ENCODE measurements at places on chromosomes 12 and 14.

GRCh38 chr12:49014547-49014946 is 4.0 kb downstream of the PRKAG1 start:
- DNase-seq = no peak

DNA sequence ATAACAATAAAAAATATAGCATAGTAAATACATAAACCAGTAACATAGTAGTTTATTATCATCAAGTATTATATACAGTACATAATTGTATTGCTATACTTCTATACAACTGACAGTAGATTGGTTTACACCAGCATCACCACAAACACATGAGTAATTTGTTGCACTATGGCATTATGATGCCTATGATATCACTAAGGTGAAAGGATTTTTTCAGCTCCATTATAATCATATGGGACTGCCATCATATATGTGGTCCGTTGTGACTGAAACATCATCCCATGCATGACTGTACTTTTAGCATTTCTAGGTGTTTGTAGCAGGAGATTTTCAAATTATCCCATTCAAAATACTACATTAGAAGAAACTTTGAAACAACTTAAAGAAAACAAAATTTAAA is 77.8 kb downstream of the IFT81 start:
- DNase-seq = no peak

DNA sequence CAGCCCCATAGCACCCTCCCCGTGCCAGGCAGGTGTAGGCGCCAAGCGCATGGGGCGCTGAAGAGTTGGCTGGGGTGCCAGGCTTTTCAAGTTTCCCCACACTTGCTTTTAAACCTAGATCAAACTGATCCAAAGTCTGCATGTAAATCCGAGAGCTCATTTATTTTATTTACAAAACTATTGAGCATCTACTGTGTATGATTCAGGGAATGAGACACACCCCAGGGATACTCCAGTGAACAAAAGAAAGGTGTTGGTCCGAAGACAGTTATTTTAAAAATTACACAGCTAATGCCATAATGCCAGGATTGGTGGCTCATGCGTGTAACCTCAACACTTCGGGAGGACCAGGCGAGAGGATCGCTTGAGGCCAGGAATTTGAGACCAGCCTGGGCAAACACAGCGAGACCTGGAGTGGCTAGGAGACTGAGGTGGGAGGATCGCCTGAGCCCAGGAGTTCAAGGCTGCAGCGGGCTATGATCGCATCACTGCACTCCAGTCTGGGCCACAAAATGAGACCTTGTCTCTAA is 780 bp upstream of the SLC41A2 start:
- no peak for DNase-seq

DNA sequence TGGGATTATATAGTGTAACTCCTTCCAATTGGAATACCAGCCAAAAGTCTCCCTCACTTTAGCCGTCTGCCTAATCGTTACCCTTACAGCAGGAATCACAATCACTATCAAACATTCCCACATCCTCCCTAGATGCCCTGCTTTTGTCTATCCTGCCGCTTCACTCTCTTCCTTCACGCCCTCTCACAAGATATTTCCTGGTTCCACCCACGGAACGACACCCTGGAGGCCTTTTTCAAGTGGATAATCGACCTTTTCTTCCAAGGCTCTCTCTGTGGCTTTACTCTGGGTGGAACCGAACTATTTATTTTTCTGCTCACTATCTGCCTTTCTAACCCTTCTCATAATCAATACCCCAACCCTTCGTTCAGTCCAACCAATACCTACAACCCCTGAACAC is 58.9 kb downstream of the MOK start:
- no peak for DNase-seq

- DNase-seq = no peak
Measured at GRCh38 chr14:57687416-57687815, 178.5 kb downstream of the SLC35F4 start.

- no peak for DNase-seq
Measured at GRCh38 chr12:119915894-119916510, 38.9 kb upstream of the CIT start.
